ENCODE measurements at places on chromosomes 4 and X. TPM values are rescaled to one million over a fixed set of nuclear protein-coding genes. Genes with fewer than 3 reads are reported as not detected.
A peak's percentile ranks its signal among the peaks of the same experiment; 100 is the strongest.

UGT2B15 gene
- total RNA-seq: not detected

GRCh38 chr4:5192678-5193077, 141.4 kb downstream of the STK32B start:
- DNase-seq: no peak

CNOT6L gene
- total RNA-seq: 122 TPM

ANOS1 gene
- total RNA-seq: not detected

PPP3CA gene
- total RNA-seq: 13.6 TPM

VBP1 gene
- total RNA-seq: 58.5 TPM

VMA21 gene
- 48.1 TPM for total RNA-seq

DNA sequence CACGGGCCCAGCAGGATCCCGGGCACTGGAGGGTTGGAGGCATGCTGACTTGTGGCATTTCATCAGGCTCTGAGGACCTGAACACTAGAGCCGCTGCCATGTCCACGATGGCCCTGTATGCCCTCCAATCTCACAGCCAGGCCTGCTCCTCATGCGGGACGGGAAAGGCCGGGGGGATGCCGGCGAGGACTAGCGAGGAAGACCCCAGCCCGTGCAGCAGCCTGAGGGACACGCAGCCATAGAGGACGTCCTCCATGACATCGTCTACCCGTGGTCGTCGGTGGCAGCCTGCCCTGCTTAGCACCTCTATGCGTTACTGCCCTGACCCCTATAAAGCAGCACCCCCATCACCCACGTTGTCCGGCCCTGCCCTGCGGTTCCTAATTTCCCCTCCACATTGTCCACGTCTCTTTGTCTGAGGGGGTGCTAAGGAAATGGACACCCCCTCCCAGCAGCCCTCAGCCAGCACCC, 32.6 kb downstream of the HMX1 start:
- no peak for DNase-seq

GRCh38 chr4:21893136-21893535, 55.4 kb downstream of the KCNIP4 start:
- no peak for DNase-seq

GRCh38 chrX:43003204-43003565, 225.2 kb upstream of the PPP1R2C start:
- no peak for DNase-seq

GRCh38 chr4:104728380-104729122, 233.9 kb upstream of the CXXC4 start:
- DNase-seq: no peak

GRCh38 chr4:900073-900472, 32.0 kb downstream of the GAK start:
- no peak for DNase-seq

DNA sequence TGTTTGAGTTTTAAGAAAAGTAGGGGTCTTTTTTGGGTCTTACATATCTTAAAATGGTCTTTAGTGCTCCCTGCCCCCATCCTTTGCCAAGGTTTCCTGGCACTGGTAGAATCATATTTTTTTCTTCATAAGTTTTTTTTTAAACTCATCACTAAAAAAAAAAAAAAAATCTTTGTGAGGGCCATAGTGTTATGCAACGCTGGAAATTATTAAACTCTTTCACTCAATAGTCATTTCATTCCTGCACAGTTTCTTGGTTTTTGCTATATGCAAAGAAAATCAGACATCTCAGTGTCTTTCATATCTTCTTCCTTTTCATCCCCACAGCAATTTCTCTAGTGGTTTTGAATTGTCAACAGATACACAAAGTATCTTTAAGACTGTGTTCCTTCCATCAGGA, 95.6 kb downstream of the TMA16 start:
- no peak for DNase-seq

GRCh38 chr4:44446801-44447562, 1.6 kb downstream of the KCTD8 start:
- DNase-seq: no peak

GRCh38 chr4:113935190-113935589, 44.3 kb downstream of the ARSJ start:
- DNase-seq: no peak

GPM6B gene
- not detected for total RNA-seq

DNA sequence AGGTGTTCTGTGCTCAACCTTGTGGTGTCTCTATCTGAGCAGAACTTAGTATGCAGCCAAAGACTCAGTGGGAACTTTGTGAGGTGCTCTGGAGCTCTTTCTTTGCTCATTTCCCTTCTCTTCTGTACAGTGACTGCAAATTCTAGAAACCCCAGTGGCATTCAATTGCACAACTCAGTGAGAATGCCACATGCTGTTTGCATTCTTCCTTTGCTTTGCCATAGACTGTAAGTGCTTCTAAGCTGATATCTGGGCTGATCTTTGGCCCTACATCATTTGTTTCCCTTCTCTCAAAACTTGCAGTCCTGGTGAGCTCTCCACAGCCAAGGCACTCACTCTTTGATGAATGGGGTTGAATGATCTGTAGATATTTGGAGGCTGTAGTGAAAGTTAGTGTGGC, 7.0 kb downstream of the PNMA3 start:
- no peak for DNase-seq

LEF1 gene
- 306 TPM for total RNA-seq

DNA sequence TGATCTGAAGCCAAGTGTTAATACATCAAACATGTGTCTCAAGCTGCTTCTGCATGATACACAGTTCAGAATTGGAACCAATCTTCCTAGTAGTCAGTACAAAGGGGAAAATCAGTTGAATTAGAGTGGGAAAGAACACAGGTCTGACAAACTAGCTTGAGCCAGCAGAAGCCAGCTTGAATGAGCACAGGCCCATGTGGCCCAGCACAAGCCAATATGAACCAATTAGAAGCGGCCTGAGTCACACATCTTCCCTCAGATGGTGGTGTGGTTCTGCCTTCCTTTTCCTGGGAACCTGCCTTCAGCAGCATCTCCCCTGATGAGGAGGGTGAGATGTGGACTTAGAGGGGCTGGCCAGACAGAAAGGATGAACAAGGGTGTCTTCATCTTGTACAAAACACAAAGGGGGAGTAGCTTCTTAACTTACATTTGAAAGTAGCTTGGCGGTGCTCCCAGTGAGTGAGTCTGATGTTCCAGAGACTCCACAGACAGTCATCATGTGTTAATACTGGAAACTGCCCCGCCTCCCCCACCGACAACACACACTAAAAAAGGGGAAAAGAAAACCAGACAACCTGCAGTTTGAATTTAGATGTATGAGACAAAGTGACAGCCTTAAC, 72.0 kb downstream of the FRMPD4 start:
- no peak for DNase-seq

GRCh38 chrX:39556056-39556455, 541.7 kb downstream of the BCOR start:
- DNase-seq: no peak

XKRX gene
- total RNA-seq: 11.8 TPM

ZDHHC15 gene
- total RNA-seq: not detected

GRCh38 chr4:169351872-169352271, 81.1 kb upstream of the SH3RF1 start:
- no peak for DNase-seq

USP9X gene
- total RNA-seq: 58.5 TPM

CYLC1 gene
- total RNA-seq: not detected

VEGFD gene
- not detected for total RNA-seq

DNA sequence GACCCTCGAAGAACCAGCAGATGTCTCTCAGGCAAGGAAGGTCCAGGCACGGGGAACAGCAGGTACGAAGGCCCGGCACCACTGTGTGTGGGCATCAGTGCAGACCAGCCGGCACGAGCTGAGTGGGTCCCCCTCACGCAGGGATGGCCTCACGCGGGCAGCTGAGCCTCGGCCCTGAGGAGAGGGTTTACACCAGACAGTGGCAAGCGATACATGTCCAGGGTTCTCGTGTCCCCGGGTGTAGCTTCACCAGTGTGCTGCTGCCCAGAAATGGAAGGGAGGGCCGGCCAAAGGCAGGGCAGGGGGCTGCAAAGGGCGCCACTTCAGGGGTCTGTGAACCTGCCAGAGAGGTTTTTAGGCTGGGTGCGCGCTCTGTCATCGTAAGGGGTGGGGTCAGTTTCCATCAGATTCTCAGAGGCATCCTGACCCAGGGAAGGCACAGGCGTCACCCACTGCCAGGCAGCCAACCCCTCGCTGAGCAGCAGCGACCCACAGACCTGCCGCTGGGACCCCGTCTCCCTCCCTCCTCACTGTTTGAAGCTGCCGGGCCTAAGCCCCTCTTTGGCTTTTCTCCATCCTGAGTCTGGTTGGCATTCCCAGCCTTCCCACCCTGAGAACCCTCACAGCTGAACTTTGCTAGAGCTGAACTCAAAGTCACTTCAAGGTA, 107.0 kb downstream of the CPZ start:
- DNase-seq: no peak

RAI2 gene
- total RNA-seq: not detected

- no peak for DNase-seq
These were observed 401.8 kb downstream of the PABPC4L start for GRCh38 chr4:133799717-133800315.

STK26 gene
- 28.6 TPM for total RNA-seq

GRCh38 chr4:139913398-139913990, 240.5 kb downstream of the MAML3 start:
- DNase-seq: no peak

PF4V1 gene
- total RNA-seq: not detected

- no peak for DNase-seq
These were observed 404.6 kb upstream of the FAT1 start for GRCh38 chr4:187128222-187128621.

DNA sequence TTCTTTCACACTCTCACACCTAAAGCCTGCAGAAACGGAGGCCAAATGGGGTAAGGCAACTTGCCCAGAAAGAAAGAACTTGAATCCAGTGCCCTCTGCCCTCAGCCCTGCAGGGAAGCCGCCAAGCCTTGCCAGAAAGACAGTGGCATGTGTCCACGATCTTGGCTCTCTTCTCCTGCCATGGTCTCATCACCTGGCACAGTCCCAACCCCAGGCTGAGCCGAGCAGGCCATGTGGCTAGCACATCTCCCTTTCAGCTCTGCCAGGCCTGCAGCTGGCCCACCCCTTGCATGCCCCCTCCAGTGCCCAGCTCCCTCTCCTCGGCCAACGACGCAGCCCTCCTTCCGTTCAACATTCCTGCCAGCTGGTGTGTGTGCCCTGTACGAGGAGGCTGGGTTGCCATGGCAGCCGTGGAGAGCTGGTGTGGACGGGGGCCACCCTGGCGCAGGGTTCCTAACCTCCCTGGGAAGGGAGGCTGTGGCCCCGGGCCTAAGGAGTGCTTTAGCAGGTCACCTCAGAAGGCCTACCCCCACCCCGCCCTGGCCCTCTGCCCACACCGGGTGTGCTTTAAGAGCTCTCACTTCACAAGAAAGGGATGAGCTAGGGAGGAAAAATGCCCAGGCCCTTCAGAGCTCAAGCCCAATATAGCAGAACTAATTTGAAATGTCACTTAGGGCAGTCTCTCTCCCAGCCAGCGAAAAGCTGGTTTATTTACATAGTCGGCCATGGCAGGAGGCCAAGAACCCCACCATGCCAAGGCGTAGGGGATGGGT, 73.0 kb upstream of the PJA1 start:
- no peak for DNase-seq

SRPX2 gene
- total RNA-seq: not detected

DNA sequence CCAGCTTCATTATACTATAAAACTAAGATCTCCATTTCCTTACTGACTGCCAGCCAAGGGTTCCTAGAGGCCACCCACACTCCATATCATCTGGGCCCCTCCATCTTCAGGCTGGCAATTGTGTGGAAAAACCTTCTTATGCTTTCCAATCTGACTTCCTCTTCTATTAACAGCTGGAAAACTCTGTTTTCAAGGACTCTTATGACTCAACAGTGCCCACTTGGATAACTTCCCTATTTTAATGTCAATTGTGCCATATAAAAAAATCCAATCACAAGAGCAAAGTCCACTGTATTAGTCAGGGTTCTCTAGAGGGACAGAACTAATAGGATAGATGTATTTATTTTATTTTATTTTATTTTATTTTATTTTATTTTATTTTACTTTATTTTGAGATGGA, 41.0 kb upstream of the CPEB2 start:
- no peak for DNase-seq

GRCh38 chr4:7171191-7171900, 21.0 kb upstream of the SORCS2 start:
- DNase-seq: peak; percentile 22

GRCh38 chr4:123092586-123092985, 170.2 kb upstream of the NUDT6 start:
- DNase-seq: no peak

FLNA gene
- total RNA-seq: 97.7 TPM

DNA sequence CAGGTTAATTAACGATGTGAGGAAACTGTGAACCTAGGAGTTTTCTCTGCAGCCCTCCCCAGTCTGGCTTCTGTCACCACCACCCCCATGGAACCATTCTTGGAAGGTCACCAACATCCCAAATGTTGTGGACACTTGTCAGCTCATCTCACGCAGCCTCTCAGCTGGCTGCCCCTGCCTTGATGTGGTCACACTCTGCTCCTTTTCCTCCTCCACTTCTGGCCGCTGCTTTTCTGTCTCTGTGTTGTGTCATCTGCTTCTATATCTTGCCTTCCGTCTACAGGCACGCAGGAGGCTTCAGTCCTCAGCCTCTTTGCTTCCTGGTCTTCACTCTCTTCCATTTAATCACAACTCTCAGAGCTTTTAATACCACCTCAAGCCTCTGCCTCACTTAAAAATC, 371.5 kb upstream of the SLIT2 start:
- no peak for DNase-seq

- DNase-seq: no peak
These were observed 78.8 kb downstream of the FAM184B start for GRCh38 chr4:17702641-17703040.

GRK4 gene
- total RNA-seq: 8.9 TPM

TLR6 gene
- total RNA-seq: 9.2 TPM

GRCh38 chr4:3811621-3812020, 45.4 kb downstream of the ADRA2C start:
- DNase-seq: no peak

UGT8 gene
- 18.5 TPM for total RNA-seq

DNA sequence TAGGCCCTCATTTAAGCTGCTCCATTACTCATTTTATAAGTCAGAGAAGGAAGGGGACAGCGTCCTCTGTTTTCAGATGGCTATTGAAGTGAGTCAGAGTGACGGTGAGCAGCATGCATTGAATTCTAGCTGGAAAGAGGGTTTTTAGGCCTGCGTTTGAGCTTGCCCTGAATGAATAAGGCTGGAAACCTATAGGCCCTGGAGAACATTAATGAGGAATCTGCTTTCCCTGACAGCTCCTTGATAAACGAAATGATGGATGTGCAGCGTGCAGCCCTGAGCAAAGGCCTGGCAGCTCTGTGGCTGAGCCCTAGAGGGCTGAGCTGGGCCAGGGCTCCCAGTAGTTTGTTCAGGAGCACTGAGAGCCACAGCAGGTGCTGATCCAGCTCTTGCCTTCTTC, 33.4 kb downstream of the TBL1X start:
- DNase-seq: no peak

GRCh38 chrX:107731831-107732502, 43.6 kb downstream of the TSC22D3 start:
- no peak for DNase-seq

GRCh38 chrX:7261672-7262332, 113.8 kb upstream of the PUDP start:
- peak; percentile 47 for DNase-seq

USP17L30 gene
- total RNA-seq: not detected

GRCh38 chr4:102259081-102259480, 86.2 kb downstream of the SLC39A8 start:
- no peak for DNase-seq

GAGE12H gene
- not detected for total RNA-seq

Measured in OCI-LY7 (cell line).